ENCODE measurements at places on chromosomes 16 and 17. TPM values are rescaled to one million over a fixed set of nuclear protein-coding genes. Genes with fewer than 3 reads are reported as not detected.

FOXN1 gene
- not detected for total RNA-seq

CSNK2A2 gene
- 68.8 TPM for total RNA-seq

HS3ST3B1 gene
- total RNA-seq: 9.4 TPM

TBX2 gene
- 3.6 TPM for total RNA-seq

CBFA2T3 gene
- 0.05 TPM for total RNA-seq
